ENCODE measurements at places on chromosomes 12 and 14.

- DNase-seq, result no peak
These were observed 1041.6 kb downstream of the BCL11B start for GRCh38 chr14:98230411-98230810.

DNA sequence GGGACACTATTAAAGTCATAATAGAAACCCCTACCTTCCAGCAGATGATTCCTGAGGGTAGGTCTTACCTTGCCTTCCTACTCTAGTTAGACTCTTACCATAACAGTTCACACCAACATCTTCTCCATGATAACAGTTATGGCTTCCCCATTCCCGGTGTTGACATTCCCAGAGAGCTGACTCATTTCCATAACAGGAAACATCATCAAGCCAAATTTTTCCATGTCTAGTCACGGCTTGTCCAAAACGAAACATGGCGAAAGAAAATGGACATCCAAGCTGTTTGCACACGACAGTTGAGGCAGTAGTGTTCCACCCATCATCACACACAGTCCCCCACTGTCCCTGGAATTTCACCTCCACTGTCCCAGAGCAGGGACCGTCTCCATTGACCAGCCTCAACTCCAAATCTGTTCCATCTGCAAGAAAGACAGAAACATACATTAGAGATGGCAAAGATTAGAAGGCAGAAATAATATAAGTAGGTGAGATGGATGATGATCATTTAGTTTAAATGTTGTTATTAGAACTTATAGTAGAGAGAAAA is 10.6 kb downstream of the CD163L1 start:
- no peak for DNase-seq

DNA sequence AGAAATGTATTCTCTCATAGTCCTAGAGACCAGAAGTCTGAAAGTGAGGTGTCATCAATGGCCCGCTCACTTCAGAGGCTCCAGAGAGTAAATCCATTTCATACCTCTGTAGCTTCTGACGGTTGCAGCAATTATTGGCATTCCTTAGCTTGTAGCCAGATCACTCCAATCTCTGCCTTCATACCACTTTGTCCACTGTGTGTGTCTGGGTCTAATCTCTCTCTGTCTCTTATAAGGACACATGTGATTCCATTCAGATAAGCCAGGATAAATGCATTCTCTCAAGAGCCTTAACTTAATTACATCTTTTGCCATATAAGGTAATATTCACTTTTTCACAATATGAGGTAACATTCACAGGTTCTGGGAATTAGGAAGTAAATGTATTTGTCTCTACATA is 365.7 kb downstream of the GXYLT1 start:
- no peak for DNase-seq

DNA sequence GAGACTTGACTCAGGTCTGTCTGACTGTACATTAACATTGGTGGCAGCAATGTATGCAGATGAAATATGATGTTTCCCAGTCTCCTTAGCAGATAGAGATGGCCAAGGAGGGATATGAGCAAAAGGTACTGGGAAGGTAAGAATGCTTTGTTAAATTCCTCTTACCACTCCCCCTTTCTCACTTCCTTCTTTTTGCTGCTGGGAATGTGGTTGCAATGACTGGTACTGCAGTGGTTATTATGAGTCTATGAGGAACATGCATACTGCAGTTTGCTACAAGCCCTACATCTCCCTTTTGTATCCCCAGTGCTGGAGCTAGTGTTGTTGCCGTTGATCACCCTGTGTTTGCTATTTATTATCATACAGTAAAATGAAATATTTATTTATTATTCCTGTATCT is 35.9 kb downstream of the ALDH1L2 start:
- DNase-seq, result no peak

GRCh38 chr14:28603606-28604005 is 163.0 kb upstream of the FOXG1 start:
- no peak for DNase-seq

DNA sequence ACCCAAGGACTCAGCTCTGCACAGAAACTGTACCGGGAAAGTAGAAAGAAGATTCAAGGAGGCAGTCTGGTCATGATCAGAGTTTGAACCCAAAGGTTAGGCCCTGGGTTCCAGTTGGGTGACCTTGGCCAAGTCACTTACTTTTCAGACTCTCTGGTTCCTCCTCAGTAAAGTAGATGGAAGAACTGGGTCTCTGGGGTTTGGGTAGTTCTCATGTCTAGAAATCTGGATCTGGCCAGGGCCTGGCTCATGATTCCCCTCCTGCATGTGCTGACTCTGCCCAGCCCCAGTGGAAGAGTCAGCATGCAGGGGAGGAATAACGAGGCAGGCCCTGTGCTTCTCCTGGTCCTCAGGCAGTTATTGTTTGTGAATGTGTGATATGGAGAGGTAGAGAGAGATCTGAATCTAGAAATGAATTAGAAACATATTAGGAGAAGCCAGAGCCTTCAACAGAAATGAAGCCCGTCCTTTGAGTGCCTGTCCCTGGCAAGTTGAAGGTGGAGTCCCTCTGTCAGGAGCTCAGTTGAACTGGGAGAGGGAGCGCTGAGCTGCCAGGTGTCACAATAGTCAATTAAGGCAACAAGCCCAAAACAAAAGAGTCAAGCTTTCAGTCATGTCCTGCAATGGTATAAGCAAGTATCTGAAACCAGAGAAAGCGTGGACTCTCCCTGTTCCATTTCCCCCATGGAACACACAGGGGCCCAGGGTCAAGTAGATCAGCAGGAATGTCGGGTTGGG is 131.3 kb upstream of the HIF1A start:
- no peak for DNase-seq

DNA sequence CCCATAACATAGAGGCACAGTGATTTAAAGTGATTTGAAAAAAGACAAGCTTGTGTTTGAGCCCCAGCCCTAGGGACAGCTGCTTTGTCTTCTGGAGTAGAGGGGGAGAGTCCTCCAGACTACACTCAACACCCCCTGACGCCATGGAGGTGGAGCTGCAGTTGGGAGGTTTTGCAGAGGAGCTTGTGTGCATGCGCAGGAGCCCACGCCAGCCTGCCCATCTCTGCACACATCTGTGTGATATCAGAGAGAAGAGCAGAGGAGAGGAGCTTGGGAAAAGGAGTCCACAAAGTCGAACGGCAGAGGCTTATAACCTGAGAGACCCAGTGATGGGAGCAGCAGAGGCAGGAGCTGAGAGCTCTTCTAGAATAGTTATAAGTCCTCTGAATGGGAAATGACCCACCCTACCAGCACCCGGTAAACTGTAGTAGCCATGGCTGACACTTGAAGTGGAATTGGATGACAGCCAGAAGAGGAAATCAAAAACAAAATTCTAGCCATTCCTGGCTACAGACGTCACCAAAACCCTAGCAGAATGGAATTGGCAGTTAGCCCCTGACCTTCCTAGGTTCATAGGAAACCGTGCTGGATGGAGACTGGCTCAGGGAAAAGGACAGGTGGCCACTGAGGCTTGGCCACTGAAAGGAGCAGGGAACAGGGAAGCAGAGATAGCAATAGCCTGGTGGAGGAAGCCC is 185.1 kb upstream of the VASH1 start:
- peak; percentile 89 for DNase-seq

DNA sequence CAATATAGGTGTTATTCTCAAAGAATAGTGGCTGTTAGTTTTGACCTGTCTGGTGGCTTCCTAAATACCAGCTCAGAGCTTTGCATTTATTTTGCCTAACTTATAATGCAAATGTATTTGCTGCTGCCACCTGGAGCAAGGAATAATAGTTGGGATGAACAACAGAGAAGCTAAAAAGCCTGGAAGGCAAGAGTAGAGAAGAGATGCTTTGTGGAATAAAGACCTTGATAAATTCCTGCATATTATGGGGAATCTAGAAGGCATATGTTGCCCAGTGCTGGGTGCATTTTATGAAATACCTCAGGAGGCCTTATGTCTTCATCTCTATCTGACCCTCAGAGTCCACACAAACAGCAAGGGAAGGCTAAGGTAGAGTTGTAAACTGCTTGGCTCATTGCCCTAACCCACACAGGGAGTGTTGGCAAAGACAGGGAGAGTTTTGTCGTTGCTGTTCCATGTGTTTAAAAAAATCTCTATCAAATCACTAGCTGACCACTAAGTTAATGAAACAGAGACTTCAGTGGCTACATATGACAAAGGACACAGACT is 53.7 kb upstream of the SCAF11 start:
- no peak for DNase-seq

DNA sequence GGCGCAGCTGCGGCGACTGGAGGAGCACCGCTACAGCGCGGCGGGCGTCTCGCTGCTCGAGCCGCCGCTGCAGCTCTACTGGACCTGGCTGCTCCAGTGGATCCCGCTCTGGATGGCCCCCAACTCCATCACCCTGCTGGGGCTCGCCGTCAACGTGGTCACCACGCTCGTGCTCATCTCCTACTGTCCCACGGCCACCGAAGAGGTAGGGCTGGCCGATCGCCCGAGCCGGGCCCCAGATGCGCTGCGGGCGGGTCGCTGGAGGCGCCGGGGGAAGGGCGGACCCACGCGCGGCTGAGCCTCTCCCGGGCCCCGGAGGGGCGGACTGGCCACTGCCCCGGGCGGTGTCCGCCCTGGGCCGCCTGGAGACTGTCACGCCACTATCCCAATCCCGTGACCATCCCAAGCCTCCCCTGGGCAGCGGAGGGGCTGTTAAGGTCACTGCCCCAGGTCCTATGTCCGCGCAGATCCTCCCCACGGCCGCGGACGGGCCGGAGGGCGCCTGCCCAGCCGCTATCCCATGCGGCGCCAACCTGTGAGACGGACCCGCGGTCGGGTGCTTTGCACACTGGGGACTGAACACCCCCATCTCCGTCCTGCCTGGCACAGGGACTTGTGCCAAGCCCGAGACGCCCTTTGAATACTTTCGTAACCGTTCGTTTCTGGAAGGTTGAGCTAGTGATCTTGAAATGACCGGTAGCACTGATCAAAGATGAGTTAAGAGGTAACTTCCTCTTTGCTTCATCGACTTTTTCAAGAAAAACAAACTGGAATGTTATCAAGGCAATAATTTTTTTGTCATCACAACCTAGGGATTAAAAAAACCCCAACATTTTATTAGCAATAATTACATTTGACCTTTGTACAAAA is 725 bp downstream of the CHPT1 start:
- peak; percentile 39 for DNase-seq

DNA sequence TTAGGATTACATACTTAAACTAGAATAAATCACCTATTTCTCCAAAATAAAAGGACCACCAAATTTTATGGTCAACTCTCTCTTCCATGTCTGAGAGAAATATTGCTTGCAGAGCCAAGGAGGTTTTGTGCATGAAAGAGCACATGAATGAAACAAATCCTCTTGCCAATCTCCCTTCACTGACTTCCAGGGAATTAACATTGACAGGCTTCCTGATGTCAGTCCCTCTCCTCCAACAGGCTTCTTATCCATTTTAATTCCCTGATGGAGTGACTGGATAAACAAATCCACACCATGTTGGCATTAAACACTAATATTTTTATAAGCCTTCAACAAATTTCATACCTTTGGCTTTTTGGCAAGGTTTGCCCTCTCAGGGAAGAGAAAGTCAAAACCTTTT is 45.3 kb upstream of the CNTN1 start:
- no peak for DNase-seq

GRCh38 chr14:52094546-52095271 is 25.9 kb upstream of the NID2 start:
- DNase-seq, result no peak

- DNase-seq, result no peak
These were observed 141.9 kb downstream of the KCNA5 start for GRCh38 chr12:5185435-5186069.

GRCh38 chr12:56951582-56952339 is 5.6 kb downstream of the RDH16 start:
- no peak for DNase-seq

Data from NCI-H1105 treated with DMSO at 0.1 percent for 48 hours (cell line).